Right atrium auricular region (tissue), 2 donors: ENCODE measurements at places on chromosomes 13 and 19. TPM values are rescaled to one million over a fixed set of nuclear protein-coding genes. Genes with fewer than 3 reads are reported as not detected.

- H3K36me3 ChIP-seq = peaks cover 16% of the 10 kb centered on the region
- H3K4me1 ChIP-seq = no peaks in the 10 kb centered on the region
- H3K4me3 ChIP-seq = peak overlapping the region; percentile 20
- peak overlapping the region; percentile 82 for H3K27ac ChIP-seq
Observed at GRCh38 chr19:47097396-47098201, 16.0 kb downstream of the ZC3H4 start.

Gene ACP7
- total RNA-seq = not detected

DNA sequence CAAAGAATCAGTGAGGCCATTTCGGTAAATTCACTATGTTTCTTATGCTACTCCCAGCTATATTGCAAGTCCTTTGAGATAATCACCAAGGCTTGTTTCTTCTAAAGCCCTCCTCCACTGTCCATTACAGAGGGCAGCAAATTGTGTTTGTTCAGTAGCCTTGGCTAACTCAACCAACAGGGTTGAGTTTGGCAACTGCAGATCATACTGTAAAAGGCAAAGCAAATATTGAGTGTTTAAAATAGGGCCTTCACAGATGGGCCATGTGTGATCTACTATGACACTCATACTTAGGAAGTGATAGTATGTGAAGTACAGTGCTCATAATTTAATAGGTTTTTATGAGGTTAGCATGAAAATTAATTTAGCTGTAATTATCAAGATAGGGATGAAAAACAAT lies 171.3 kb downstream of the DACH1 start:
- H3K27ac ChIP-seq = no peak overlapping the region
- H3K36me3 ChIP-seq = no peaks in the 10 kb centered on the region

Gene GATAD2A
- 32.9 TPM for total RNA-seq

GRCh38 chr19:58387338-58388174 lies 487 bp downstream of the RPS5 start:
- DNase-seq = no peak
- no peaks in the 10 kb centered on the region for H3K27me3 ChIP-seq
- peaks cover 31% of the 10 kb centered on the region for H3K36me3 ChIP-seq
- peaks cover 23% of the 10 kb centered on the region for H3K4me1 ChIP-seq
- peak overlapping the region; percentile 78 for H3K4me3 ChIP-seq

- no peaks in the 10 kb centered on the region for H3K4me1 ChIP-seq
- H3K36me3 ChIP-seq = no peaks in the 10 kb centered on the region
Observed at GRCh38 chr19:34075661-34076091, 96.6 kb upstream of the LSM14A start.

Gene CERS1
- total RNA-seq = 0.79 TPM

GRCh38 chr19:11198769-11199424 lies 1.6 kb upstream of the KANK2 start:
- DNase-seq = no peak
- H3K36me3 ChIP-seq = peaks cover 22% of the 10 kb centered on the region
- H3K27ac ChIP-seq = peak overlapping the region; percentile 96
- peaks cover 65% of the 10 kb centered on the region for H3K4me1 ChIP-seq
- H3K27me3 ChIP-seq = no peaks in the 10 kb centered on the region

DNA sequence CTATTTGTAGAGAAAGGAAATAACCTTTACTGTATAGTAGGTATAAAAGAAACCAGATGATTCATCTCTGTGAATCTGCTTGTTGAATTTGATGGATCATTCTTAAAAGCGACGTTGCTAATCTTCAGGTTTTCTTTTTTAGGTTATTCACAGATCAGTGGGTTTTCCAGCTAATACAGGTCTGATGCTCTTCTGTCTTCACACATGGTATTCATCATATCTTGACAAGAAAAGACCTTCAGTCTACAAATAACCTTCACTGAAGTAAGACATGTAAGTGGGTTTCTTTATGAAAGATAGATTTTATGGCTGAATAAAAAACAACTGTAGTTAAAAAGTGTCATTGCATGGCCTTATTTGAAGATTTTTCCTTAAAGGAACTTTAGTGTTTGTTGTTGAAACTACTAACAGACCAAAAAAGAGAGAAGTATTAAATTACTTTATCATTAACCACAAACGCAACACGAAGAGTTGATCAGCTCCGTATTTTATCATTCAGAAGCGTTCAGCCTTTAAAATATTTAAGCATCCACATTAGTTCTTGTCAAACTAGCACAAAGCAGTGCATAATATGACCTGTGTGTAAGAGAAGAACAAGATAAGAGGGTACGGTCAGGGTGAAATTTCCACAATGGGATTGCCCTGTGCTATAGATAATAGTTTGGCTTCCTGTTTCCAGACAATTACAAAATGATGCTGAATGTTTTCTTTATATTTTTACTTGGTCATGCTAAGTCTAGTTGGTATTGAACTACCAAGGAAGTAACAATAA lies 299.5 kb downstream of the MZT1 start:
- H3K4me3 ChIP-seq = no peak overlapping the region
- no peaks in the 10 kb centered on the region for H3K36me3 ChIP-seq
- no peaks in the 10 kb centered on the region for H3K27me3 ChIP-seq
- no peak for DNase-seq

GRCh38 chr13:114106526-114106925 lies 25.9 kb downstream of the RASA3 start:
- no peak for DNase-seq
- H3K27ac ChIP-seq = no peak overlapping the region
- no peaks in the 10 kb centered on the region for H3K36me3 ChIP-seq
- no peaks in the 10 kb centered on the region for H3K27me3 ChIP-seq

- no peaks in the 10 kb centered on the region for H3K4me1 ChIP-seq
- no peak for DNase-seq
- no peak overlapping the region for H3K4me3 ChIP-seq
- peaks cover 72% of the 10 kb centered on the region for H3K36me3 ChIP-seq
- no peak overlapping the region for H3K27ac ChIP-seq
- H3K27me3 ChIP-seq = no peaks in the 10 kb centered on the region
Observed at GRCh38 chr19:19010551-19010950, 22.8 kb downstream of the SUGP2 start.

DNA sequence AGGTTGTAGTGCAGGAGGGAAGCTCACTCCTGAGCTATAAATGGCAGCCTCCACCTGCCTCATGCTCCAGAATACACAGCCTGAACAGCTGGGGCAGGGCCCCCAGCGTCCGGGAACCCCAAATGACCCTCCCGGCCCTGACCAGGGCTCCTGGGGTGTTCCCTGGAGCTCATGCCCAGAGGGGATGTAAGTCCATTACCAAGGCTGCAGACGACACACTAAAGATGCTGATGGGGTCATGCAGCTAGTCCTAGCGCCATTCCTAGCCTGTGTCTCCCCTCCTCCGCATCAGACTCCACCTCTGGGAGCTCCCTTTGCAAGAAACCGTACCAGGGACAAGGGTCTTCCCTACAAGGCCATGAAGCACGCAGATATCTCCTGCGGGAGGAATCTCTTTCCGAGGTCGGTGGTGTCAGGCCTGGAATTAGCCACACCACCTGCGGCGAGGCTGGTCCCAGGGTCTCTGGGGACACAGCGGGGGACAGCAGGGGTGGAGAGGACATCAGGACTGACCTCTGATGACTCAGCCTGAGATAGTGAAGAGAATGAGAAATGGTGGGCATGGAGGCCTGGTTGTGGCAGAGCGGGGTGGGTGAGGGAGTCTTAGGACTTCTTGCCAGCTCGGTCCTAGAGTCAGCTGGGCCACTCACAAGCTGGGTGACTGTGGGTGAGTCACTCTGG lies 11.9 kb upstream of the TPM4 start:
- H3K4me1 ChIP-seq = peaks cover 5% of the 10 kb centered on the region
- no peaks in the 10 kb centered on the region for H3K36me3 ChIP-seq
- H3K27me3 ChIP-seq = no peaks in the 10 kb centered on the region
- no peak overlapping the region for H3K4me3 ChIP-seq

GRCh38 chr19:30335306-30335886 lies 36.8 kb upstream of the ZNF536 start:
- H3K4me1 ChIP-seq = no peaks in the 10 kb centered on the region
- H3K27ac ChIP-seq = no peak overlapping the region
- no peak overlapping the region for H3K4me3 ChIP-seq
- H3K27me3 ChIP-seq = no peaks in the 10 kb centered on the region
- no peaks in the 10 kb centered on the region for H3K36me3 ChIP-seq

- no peak overlapping the region for H3K4me3 ChIP-seq
- H3K4me1 ChIP-seq = no peaks in the 10 kb centered on the region
- H3K27me3 ChIP-seq = no peaks in the 10 kb centered on the region
- no peak overlapping the region for H3K27ac ChIP-seq
Observed at GRCh38 chr19:1901940-1902404, 3.2 kb upstream of the ADAT3 start.

DNA sequence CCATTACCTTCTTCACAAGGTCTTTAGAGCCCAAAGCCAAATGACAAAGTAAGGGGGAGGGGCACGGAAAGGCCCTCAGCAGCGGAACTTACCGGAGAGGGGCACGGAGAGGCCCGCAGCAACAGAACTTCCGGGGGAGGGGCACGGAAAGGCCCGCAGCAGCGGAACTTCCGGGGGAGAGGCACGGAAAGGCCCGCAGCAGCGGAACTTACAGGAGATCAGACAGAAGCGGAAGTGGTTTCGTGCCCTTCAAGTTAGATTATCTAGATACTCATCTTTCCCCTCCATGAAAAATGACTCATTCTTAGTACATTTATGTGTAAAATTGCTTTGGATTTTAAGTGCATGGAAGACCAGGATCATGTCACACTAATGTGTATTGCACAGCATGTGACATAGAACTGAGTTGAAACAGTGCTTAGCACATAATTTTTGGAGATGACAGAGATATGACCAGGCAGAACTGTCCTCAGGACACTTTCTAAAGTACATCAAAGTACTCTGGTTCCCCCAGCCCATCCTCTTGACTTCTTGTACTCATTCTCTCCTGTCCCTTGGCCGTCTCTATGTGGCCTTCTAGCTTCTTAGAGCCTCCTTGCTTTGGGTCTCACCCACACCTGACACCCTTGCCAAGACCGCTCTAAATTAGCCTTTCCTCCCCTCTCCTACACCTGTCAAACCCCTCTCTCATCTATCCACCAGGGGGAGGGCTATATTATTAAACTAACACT lies 25.7 kb upstream of the TPTE2 start:
- no peaks in the 10 kb centered on the region for H3K36me3 ChIP-seq
- no peak for DNase-seq
- H3K4me1 ChIP-seq = no peaks in the 10 kb centered on the region
- H3K4me3 ChIP-seq = no peak overlapping the region

DNA sequence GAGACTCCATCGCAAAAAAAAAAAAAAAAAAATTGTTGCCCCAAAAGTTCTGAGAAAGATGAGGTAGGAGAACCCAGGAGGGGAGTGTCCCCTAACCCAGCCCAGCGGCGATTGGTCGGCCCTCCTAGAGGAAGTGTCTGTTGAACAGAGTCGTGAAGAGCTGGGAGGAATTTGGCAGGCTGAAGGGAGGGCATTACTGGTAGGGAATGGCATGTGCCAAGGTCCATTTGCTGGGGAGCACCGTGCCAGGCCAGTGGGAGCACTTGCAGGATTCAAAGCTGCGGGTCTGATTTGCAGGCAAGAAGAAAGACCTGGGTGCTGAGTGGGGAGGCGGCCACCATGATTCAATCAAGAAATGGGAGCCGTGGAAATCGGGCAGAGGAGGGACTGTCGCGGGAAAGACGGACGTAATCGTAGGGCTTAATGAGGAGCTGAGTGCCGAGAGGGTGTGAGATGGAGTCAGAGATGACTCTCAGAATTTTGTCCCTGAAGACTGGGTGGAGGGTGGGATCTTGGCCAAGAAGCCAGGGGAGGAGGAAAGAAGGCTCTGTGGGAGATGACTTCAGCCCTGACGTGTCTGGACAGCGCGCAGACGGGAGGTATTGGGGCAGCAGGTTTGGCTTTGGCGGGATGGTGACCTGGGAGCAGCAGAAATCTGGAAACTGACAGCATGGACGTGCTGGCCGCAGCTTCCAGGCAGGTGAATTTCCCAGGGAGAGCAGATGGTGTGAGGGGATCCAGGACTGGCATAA lies 15.4 kb downstream of the CERS4 start:
- H3K4me1 ChIP-seq = no peaks in the 10 kb centered on the region
- no peak overlapping the region for H3K27ac ChIP-seq
- H3K36me3 ChIP-seq = no peaks in the 10 kb centered on the region
- H3K4me3 ChIP-seq = no peak overlapping the region
- H3K27me3 ChIP-seq = no peaks in the 10 kb centered on the region

DNA sequence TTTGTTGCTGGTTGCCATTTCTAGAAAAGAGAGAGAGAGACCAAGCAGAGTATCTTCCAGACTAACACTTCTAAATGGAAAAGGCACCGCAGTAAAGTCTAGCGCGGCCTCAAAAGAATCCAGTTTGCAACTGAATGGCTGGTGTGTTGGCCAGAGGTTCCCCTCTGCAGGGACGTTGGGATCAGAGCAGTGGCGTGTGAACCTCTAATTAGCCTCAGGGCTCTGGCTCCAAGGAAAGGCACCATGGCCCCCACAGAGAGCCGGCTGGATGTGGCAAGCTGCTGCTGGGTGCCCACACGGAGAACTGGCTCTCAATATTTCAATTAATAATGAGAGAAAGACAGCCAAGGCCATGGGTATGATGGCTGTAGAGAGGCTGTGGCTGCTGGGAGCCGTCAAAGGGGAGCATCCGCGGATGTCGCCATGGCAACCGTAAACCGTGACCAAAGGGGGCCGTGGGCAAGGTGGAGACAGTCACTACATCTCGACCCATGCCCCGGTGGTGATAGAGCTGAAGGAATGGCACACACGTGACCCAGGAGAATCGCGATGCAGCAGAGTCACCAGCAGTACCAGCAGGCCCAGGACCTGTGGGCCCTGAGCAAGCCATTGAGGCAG lies 9.5 kb downstream of the VSTM2B start:
- no peak overlapping the region for H3K27ac ChIP-seq
- H3K36me3 ChIP-seq = no peaks in the 10 kb centered on the region
- DNase-seq = no peak
- H3K4me3 ChIP-seq = no peak overlapping the region
- no peaks in the 10 kb centered on the region for H3K4me1 ChIP-seq

- no peak for DNase-seq
- no peaks in the 10 kb centered on the region for H3K27me3 ChIP-seq
- H3K4me1 ChIP-seq = no peaks in the 10 kb centered on the region
- H3K36me3 ChIP-seq = no peaks in the 10 kb centered on the region
- no peak overlapping the region for H3K27ac ChIP-seq
- no peak overlapping the region for H3K4me3 ChIP-seq
Observed at GRCh38 chr13:65926750-65927171, 1303.4 kb downstream of the PCDH9 start.

Gene PRR22
- total RNA-seq = 0.67 TPM

Gene EID2
- 6.7 TPM for total RNA-seq

- H3K36me3 ChIP-seq = no peaks in the 10 kb centered on the region
- H3K4me1 ChIP-seq = no peaks in the 10 kb centered on the region
- H3K27ac ChIP-seq = no peak overlapping the region
- no peak for DNase-seq
Observed at GRCh38 chr19:49712397-49712859, 21.5 kb downstream of the CPT1C start.

DNA sequence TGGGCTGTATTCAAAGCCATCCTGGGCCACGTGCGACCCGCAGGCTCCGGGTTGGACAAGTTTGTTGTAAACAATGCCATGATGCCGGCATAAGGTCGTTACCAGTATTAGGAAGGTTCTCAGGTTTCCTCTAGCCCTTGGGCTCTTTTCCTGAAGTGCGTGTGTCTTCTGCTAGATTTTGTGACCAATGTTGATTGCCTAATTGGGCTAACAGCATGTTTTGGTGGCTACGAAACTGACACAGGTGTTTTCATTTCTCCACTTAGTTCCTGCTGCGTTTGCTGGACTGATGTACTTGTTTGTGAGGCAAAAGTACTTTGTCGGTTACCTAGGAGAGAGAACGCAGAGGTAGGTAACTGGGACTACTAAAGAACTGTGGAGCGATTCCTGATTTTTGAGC lies 20.3 kb downstream of the ALOX5AP start:
- no peak overlapping the region for H3K27ac ChIP-seq
- H3K27me3 ChIP-seq = no peaks in the 10 kb centered on the region
- H3K36me3 ChIP-seq = no peaks in the 10 kb centered on the region
- H3K4me3 ChIP-seq = no peak overlapping the region
